ENCODE measurements at places on chromosomes 11 and 22.
A peak's percentile ranks its signal among the peaks of the same experiment; 100 is the strongest.

GRCh38 chr11:83456566-83456965 is 170.4 kb upstream of the CCDC90B start:
- no peak for DNase-seq

- DNase-seq, result no peak
Measured at GRCh38 chr11:37110385-37110784, 512.3 kb upstream of the RAG2 start.

GRCh38 chr11:44842220-44842619 is 108.5 kb downstream of the TP53I11 start:
- DNase-seq, result no peak

- DNase-seq, result no peak
Measured at GRCh38 chr11:130585545-130585944, 137.1 kb downstream of the ADAMTS15 start.

- no peak for DNase-seq
Measured at GRCh38 chr11:125069008-125069407, 5.9 kb downstream of the SLC37A2 start.

GRCh38 chr11:6468712-6469495 is 4.8 kb downstream of the TRIM3 start:
- DNase-seq, result no peak

- peak; percentile 29 for DNase-seq
Measured at GRCh38 chr11:47399860-47400767, 8.3 kb upstream of the SLC39A13 start.

GRCh38 chr11:1771700-1772099 is 8.0 kb upstream of the CTSD start:
- DNase-seq, result no peak

- DNase-seq, result no peak
Measured at GRCh38 chr22:24826710-24827285, 20.8 kb downstream of the SGSM1 start.

DNA sequence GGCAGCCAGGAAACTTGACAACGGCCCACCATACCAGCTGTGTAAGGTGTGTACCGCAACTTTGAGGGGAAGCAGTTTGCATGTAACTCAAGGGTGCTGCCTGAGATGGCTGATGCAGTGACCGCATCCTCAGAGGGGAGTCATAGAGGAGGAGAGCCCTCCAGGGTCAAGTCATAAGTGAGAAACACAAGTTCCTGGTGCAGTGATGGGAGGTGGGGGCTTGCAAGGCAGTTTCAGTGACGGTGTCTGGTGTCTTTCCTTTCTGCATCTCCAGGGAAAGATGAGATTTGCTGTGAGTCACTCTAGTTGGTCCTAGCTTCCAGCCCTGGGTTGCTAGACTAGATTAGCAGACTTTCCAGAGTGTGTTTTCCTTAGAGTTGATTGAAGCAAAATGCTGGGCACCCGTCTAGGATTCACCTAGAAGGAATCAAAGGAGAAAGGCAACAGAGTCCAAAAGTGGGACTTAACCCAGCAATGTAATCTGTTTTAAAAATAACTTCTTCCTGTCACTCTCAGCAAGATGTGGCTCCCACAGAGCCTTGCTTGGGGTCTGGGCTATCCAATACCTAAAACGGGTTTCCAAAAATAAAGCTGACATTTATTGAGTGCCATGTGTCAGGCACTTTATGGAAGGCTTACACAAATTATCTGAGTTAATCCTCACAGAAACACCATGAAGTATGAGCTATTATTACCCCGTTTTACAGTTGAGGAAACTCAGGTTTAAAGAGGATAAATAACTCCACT is 265.4 kb upstream of the PLET1 start:
- no peak for DNase-seq

DNA sequence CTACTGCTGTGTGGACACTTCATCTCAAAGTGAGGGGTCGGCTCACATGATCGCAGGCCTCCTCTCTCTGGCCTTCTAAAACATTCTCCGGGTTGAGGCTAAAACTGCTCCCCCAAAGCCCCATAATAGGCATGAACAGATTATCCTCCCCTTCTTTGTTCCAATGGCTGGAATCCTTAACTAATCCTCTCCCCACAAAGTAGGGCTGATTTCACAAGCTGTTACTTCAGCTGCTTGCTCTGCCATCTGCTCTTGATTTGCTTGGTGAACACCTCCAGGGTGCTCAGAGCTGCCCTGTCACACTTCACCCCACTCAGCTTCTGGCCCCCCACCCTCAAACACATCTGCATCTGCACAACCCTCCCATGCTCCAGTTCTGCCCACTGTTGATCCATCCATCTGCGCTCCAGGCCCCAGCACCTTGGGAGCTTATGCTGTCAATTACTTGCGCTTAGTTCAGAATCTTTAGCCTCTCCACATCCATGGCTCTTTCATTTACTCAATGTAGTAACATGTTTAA is 173.1 kb upstream of the API5 start:
- DNase-seq, result no peak

DNA sequence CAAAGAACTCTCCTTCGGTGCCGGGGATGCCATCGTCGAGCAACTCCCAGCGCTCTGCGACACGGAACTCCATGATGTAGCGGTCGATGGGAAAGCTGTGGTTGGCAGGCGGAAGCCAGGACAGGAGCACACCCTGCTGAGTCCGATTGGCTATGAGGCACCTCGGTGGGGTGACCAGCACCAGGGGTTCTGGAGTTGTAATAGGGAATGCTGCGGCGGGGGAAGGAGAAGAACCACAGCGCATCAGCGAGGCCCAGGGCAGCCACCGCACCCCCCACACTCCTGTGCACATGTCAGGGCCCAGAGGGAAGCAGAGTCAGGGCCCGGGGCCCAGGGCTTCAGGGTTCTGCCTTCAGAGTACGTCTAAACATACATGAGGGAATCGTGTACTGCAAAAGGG is 31.0 kb downstream of the IGSF9B start:
- no peak for DNase-seq

GRCh38 chr22:21713428-21714058 is 22.1 kb downstream of the YPEL1 start:
- DNase-seq, result no peak

- no peak for DNase-seq
Measured at GRCh38 chr11:2169005-2169378, 2.6 kb downstream of the TH start.

DNA sequence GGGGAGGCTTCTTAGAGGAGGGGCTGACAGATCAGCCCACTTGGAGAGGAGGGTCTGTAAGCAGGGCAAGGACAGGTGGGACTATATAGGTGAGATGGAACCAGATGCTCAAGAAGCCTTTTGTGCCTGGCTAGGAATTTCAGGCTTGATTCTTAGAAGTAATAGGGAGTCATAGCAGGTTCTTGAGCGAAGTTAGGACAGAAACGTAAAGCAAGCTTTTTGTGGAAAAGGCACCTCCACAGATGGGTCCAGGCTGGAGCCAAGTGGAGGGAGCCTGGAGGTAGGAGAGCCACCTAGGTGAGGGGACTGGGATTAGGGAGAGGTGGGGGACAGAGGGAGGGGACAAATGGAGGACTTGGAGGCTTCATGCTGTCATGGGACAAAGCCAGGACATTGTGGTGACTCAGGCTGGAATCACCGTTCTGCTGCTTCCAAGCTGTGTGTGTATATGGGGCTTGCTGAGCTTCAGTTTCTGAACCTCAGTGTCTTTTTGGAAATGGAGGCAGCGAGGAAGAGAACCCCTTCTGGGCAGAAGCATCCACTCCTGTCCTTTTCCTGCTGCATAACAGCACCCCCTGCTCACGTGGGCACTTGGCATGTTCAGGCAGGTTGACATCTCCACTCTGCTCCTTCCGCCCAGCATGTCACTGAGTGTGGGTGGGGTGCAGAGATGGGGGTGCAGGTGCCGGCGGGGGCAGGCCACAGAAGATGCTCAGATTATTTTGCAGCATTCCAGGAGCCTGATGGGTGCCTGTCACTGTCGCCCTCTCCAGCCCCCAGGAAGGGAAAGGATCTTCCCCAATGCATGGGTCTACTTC is 58.0 kb downstream of the MCM5 start:
- no peak for DNase-seq

DNA sequence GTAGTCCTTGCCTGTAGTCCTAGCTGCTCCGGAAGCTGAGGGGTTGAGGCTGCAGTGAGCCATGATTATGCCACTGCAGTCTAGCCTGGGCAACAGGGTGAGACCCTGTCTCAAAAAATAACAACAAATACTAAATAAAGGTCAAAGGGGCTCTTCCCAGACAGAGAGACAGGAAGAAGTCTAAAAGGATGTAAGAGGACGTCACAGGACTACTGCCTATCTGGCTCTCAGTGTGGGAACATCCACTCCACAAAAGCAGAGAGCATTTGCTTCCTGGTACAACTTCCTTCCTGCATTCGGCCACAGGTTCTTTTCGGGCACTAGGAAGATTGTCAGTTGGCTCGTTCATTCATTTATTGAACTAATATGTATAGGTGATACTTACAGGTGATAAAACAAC is 110.6 kb downstream of the SGSM3 start:
- no peak for DNase-seq

- DNase-seq, result no peak
Measured at GRCh38 chr22:40250608-40251007, 72.9 kb downstream of the TNRC6B start.

- no peak for DNase-seq
Measured at GRCh38 chr22:25120093-25120561, 79.5 kb upstream of the CRYBB3 start.

GRCh38 chr11:102346748-102347461 is at the start of gene BIRC2:
TSS of gene BIRC2 (plus strand) at chr11:102347214. CDS start at chr11:102349855, 2,641 bp downstream.
- DNase-seq, result peak; percentile 96

GRCh38 chr11:44531636-44532035 is 33.8 kb upstream of the CD82 start:
- DNase-seq, result no peak

- no peak for DNase-seq
Measured at GRCh38 chr11:117805045-117805444, 8.0 kb upstream of the DSCAML1 start.
